ENCODE measurements at places on chromosomes 2 and 18. TPM values are rescaled to one million over a fixed set of nuclear protein-coding genes. Genes with fewer than 3 reads are reported as not detected.

Gene GTF2A1L
- total RNA-seq: 4.0 TPM

- DNase-seq: no peak
- H3K27ac ChIP-seq: no peak overlapping the region
- no peak overlapping the region for H3K4me3 ChIP-seq
- H3K36me3 ChIP-seq: peaks cover 3% of the 10 kb centered on the region
- peaks cover 4% of the 10 kb centered on the region for H3K4me1 ChIP-seq
Measured at GRCh38 chr18:8808001-8808400, 102.6 kb downstream of the MTCL1 start.

DNA sequence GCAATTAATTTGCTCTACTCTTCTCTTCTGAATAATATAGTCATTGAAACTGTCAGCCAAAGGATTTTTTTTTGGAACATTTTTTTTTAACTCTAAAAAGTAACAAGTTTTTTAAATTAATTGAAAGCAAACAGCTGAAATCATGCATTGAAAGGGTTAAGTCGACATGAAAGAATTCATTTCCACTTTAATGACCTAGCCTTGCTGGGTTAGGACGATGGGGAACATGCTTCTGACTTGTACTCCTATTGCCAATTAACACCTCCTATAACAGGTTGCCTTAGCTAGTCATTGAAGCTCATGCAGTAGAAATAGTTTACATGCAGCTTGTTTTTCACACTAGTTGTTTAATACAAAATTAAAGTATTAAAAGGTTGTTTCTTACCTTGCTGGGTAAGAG lies 47.8 kb downstream of the PSMD14 start:
- no peaks in the 10 kb centered on the region for H3K36me3 ChIP-seq
- no peak for DNase-seq
- H3K4me3 ChIP-seq: no peak overlapping the region
- H3K4me1 ChIP-seq: peaks cover 4% of the 10 kb centered on the region
- no peak overlapping the region for H3K27ac ChIP-seq

- H3K27me3 ChIP-seq: no peaks in the 10 kb centered on the region
- H3K4me3 ChIP-seq: no peak overlapping the region
- H3K27ac ChIP-seq: no peak overlapping the region
- H3K4me1 ChIP-seq: no peaks in the 10 kb centered on the region
- no peak for DNase-seq
Measured at GRCh38 chr18:40404284-40404683, 1550.8 kb upstream of the PIK3C3 start.

Gene GPD2
- total RNA-seq: 111 TPM

DNA sequence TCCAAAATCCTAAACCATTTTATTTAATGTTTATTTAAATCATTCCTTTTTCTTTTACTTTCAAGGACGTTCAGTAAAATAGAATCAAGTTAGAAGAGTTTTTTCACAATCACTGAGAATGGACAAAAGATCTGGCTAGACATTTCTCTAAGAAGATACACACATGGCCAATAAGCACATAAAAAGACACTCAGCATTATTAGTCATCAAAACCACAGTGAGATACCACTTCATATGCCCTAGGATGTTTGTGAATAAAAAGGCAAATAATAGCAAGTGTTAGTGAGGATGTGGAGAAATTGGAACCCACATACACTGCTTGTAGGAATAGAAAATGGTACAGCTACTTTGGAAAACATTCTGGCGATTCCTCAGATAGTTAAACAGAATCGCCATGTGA lies 76.1 kb downstream of the RHBDD1 start:
- H3K4me3 ChIP-seq: no peak overlapping the region
- no peaks in the 10 kb centered on the region for H3K4me1 ChIP-seq
- peaks cover 44% of the 10 kb centered on the region for H3K36me3 ChIP-seq
- no peaks in the 10 kb centered on the region for H3K27me3 ChIP-seq

Gene SDC1
- 757 TPM for total RNA-seq

- H3K27ac ChIP-seq: no peak overlapping the region
- H3K27me3 ChIP-seq: no peaks in the 10 kb centered on the region
- H3K4me3 ChIP-seq: no peak overlapping the region
- peaks cover 25% of the 10 kb centered on the region for H3K4me1 ChIP-seq
Measured at GRCh38 chr2:169716938-169717690, 16.5 kb upstream of the KLHL23 start.

DNA sequence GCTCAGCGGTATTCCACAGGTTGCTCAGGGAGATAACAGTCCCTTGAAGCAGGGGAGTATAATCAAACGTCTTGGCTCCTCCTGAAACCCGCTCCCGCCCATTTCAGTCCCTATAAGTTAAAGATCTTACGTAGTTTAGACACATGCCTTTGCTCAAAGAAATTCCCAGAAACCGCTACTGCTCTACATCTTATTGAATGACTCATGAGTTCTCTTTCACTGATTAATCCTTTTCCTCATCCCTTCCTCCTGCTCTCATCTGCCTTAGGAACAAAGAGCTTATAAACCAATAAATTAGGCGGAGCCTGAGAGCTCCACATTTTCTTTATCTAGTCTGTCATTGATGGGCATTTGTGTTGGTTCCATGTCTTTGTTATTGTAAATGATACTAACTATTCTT lies 4.2 kb upstream of the SERPINB4 start:
- DNase-seq: no peak
- no peaks in the 10 kb centered on the region for H3K36me3 ChIP-seq
- no peaks in the 10 kb centered on the region for H3K27me3 ChIP-seq
- no peaks in the 10 kb centered on the region for H3K4me1 ChIP-seq

DNA sequence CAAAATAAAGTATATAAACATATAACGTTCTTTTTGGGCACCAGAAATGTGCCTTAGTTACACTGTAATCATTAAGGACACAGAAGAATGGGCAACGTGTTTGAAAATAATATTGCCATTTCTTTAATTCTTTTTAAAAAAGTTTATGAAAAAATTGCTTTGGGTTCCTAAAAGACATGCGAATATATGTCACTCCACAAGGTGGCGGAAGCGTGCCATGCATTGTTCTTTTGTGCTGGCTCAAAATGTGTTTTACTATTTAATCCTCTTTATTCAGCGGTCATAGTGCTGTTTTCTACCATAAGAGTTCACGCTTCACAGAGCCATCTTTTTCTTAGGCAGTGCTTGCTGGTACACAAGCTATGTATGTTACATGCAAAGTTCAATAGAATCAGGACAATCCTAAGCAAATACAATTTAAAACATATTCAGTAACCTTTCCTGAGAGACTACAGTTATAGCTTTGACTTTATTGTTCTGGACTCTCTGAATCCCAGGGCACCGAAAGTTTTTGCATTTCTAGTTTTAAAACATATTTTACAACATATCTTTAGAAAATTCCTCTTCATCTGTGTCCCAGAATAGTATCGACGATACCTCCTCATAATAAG lies 147.8 kb upstream of the ERBB4 start:
- H3K27me3 ChIP-seq: no peaks in the 10 kb centered on the region
- no peak overlapping the region for H3K4me3 ChIP-seq
- no peaks in the 10 kb centered on the region for H3K36me3 ChIP-seq

Gene FAM228A
- total RNA-seq: 0.19 TPM

GRCh38 chr18:29616867-29617266 lies 1425.7 kb downstream of the DSC3 start:
- no peaks in the 10 kb centered on the region for H3K4me1 ChIP-seq
- no peak overlapping the region for H3K4me3 ChIP-seq
- H3K27me3 ChIP-seq: no peaks in the 10 kb centered on the region
- H3K27ac ChIP-seq: no peak overlapping the region
- no peaks in the 10 kb centered on the region for H3K36me3 ChIP-seq

- DNase-seq: no peak
- H3K27me3 ChIP-seq: no peaks in the 10 kb centered on the region
- H3K4me3 ChIP-seq: no peak overlapping the region
- no peaks in the 10 kb centered on the region for H3K36me3 ChIP-seq
Measured at GRCh38 chr2:159164457-159164911, 122.0 kb downstream of the WDSUB1 start.

Gene ARL6IP6
- 24.2 TPM for total RNA-seq

- H3K27me3 ChIP-seq: no peaks in the 10 kb centered on the region
- no peak overlapping the region for H3K27ac ChIP-seq
- no peaks in the 10 kb centered on the region for H3K4me1 ChIP-seq
- H3K4me3 ChIP-seq: no peak overlapping the region
- no peak for DNase-seq
Measured at GRCh38 chr18:7576685-7577084, 9.6 kb downstream of the PTPRM start.

DNA sequence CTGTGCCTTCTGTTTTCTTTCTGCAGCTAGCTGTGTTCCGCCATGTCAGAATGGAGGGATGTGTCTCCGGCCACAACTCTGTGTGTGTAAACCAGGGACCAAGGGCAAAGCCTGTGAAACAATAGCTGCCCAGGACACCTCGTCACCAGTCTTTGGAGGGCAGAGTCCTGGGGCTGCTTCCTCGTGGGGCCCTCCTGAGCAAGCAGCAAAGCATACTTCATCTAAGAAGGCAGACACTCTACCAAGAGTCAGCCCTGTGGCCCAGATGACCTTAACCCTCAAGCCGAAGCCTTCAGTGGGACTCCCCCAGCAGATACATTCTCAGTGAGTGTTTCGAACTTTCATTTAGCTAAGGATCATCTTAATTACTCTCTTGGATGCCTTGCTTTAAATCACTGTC lies 74.1 kb downstream of the LTBP1 start:
- H3K27ac ChIP-seq: peak overlapping the region; percentile 15
- no peaks in the 10 kb centered on the region for H3K27me3 ChIP-seq
- no peak overlapping the region for H3K4me3 ChIP-seq
- H3K4me1 ChIP-seq: peaks cover under 1% of the 10 kb centered on the region
- DNase-seq: no peak
- H3K36me3 ChIP-seq: no peaks in the 10 kb centered on the region

DNA sequence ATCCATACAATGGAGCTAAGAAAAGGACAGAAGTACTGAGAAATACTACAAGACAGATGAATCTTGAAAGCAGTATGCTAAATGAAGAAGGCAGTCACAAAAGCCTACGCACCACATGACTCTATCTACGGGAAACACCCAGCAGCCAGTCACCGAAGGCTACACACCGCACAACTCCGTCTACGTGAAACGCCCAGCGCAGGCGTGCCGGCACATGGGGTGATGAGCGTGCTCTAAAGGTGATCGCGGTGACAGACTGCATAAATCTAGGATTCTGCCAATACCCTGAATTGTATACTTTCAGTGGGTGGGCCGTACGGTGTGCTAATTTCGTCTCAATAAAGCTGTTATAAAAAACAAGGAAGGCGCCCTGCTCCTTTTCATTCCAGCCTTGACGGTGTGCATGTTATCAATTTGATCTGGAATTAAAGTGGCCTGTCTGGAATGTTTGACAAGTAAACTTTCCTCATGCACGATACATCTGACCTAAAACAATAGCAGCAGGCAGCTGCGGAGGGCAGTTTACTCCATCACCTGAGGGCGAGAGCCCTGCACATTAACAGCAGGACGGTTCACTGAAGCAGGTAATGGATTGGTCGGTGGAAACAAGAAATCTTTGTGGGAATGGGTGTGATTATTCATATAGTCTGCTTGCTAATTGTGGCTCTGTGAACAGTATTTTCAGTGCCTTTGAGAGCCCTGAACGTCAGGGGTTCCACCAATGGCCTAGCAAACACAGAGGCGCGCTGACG lies 86.2 kb upstream of the SALL3 start:
- H3K36me3 ChIP-seq: no peaks in the 10 kb centered on the region
- no peaks in the 10 kb centered on the region for H3K4me1 ChIP-seq
- no peak for DNase-seq
- H3K27me3 ChIP-seq: no peaks in the 10 kb centered on the region

DNA sequence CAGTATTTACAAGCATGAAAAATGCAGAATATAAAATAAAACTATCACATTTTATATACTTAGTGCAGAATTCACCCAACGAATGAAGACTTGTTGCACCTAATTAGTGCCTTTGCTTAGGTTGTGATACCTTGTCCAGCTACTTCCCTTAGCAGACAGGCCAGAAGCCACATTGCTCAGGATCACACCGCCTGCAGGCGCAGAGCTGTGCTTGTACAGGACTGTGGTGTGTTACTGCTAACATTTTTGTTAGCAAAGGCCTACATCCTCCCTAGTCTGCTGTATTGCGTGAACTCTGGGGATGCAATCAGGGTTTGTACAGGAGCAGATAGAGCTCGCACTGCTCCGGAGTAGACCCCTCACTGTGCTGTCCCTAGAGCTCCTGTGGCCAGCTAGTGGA lies 336.9 kb downstream of the CBLN2 start:
- no peaks in the 10 kb centered on the region for H3K36me3 ChIP-seq
- H3K4me1 ChIP-seq: no peaks in the 10 kb centered on the region
- no peak overlapping the region for H3K27ac ChIP-seq
- DNase-seq: no peak
- H3K4me3 ChIP-seq: no peak overlapping the region

Gene C2orf66
- total RNA-seq: not detected

GRCh38 chr2:4135765-4136164 lies 432.4 kb downstream of the DCDC2C start:
- DNase-seq: no peak
- H3K4me3 ChIP-seq: no peak overlapping the region
- no peaks in the 10 kb centered on the region for H3K27me3 ChIP-seq
- H3K36me3 ChIP-seq: no peaks in the 10 kb centered on the region

DNA sequence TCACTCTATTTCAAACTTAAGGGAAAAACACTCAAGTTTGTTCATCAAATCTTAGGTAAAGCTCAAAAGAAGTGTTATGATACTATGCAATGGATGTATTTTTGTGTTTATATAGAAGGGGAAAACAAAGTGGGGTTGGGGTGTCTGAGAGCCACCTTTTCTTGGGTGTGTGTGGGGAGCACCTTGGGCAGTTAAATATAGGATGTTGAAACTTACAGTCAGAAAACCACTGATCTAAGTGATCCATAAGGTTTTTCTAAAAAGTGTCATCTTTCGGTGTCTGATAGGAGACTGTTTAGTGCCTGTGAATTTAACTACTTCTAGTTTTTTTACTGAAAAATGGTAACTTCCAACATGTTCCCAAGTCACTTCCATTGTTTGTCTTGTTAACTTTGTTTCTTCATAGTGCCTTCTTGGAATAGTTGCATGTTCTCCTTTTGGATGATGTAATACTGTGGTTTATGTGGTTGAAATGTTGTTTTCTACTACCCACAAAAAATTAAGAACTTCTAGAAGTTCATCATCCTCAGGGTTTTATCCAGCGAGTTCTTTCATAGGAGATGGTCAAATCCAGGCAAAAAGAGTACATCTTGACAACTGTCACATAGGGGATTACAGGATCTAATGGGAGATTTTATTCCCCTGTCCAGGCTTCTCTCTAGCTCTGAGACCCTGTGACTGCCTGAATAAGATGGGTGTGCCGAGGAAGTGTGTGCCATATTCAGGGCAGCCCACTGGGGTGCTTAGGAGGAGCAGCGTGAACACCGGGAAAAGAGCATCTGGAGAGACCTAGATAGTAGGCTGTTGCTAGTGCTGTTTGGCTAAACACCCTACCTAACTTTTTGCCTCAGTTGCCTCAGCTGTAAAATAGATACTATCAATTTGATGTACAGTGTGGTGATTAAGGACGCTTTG lies 46.2 kb downstream of the CAB39 start:
- H3K27ac ChIP-seq: no peak overlapping the region
- no peak overlapping the region for H3K4me3 ChIP-seq
- peaks cover 39% of the 10 kb centered on the region for H3K36me3 ChIP-seq
- no peak for DNase-seq
- H3K4me1 ChIP-seq: peaks cover 48% of the 10 kb centered on the region
- no peaks in the 10 kb centered on the region for H3K27me3 ChIP-seq

Gene ZBTB7C
- total RNA-seq: 92.3 TPM

DNA sequence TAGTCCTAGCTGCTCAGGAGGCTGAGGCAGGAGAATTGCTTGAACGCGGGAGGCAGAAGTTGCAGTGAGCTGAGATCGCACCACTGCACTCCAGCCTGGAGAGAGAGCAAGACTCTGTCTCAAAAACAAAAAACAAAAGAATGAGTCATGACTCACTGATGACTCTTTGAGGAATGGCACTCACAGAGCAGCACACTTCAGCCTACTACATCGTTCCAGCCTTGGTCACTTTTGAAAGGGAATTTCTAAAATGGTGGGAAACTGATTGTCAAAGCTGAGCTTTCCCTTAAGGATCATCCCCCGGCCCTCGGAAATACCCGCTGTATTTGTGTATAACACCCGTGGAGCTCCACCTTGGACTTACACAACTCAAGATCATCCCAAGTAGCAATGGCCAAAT lies 217.3 kb upstream of the HS6ST1 start:
- no peaks in the 10 kb centered on the region for H3K4me1 ChIP-seq
- H3K4me3 ChIP-seq: no peak overlapping the region
- no peaks in the 10 kb centered on the region for H3K27me3 ChIP-seq

Data from esophagus squamous epithelium (tissue), 5 donors.